ENCODE measurements at places on chromosomes 3 and 15.

DNA sequence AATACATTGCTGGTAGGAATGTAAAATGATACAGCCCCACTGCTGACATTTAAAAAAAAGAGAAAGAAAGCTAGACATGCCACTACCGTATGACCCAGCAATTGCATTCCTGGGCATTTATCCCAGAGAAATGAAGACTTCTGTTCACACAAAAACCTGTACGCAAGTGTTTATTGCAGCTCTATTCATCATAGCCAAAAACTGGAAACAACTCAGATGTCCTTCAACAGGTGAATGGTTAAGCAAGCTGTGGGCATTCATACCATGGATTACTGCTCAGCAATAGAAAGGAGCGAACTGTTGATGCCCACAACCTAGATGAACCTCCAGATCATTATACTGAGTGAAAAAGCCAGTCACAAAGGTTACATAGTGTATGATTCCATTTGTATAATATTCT is 132.5 kb downstream of the MAP2K5 start:
- no peak for DNase-seq

GRCh38 chr3:20575146-20575545 is 389.1 kb upstream of the SGO1 start:
- no peak for DNase-seq

DNA sequence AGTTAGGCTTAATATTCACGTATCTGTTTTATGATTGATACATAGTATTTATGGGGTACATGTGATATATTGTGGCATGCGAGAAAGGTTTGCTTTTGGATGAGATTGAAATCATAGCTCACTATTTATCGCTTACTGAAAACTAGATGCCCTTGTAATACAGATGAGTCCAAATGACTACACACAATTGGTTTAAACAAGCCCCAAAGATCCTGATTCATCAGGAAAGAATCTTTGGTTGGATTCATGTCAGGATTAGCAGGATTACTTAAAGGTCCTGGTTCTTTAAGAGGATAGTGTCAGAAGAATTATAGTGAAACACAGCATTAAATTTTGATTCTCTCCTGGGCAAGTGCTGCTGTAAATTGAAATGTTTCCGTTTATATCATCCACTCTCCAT is 18.6 kb upstream of the AADAC start:
- DNase-seq: no peak

GRCh38 chr3:99084826-99085225 is 183.3 kb upstream of the DCBLD2 start:
- no peak for DNase-seq

GRCh38 chr3:82229397-82229796 is 468.0 kb upstream of the GBE1 start:
- no peak for DNase-seq

DNA sequence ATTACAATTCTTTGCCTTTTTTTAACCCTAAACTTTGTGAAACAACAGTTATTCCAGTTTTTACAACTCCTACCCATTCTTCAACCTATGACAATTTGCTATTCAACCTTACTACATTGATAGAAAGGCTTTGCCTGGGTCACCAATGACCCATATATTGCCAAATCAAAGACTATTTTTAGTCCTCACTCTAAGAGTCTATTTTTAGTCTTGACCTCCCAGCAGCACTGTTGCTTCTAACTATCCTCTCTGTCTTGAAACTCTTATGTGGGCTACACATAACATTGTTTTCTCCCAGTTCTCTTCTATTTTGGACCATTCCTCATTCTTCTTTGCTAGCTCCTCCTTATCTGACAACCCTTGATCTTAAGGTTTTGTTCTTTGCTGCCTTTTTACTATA is 71.4 kb downstream of the C3orf80 start:
- DNase-seq: no peak

DNA sequence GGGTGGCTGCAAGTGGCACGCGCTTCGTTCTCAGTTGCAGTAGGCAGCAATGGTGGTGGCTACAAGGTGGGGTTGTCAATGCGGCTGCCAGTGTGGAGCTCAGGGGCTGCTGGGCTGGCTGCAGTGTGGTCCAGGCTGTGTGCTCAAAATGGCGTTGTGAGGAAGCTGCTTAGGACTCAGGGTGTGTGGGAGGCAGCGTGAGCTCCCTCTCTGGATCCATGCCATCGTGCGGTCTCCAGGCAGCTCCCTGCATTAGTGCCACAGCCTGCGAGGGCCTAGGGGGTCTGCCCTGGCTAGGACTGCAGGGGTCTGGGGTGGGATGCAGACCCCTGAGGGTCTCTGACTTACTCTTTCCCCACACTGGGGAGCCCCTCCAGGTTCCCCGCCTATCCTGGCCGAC is 397.2 kb downstream of the OCA2 start:
- no peak for DNase-seq

- no peak for DNase-seq
Measured at GRCh38 chr3:73708956-73709355, 84.2 kb upstream of the PDZRN3 start.

- no peak for DNase-seq
Measured at GRCh38 chr3:6821411-6821810, 39.5 kb upstream of the GRM7 start.

- no peak for DNase-seq
Measured at GRCh38 chr3:112900113-112900512, 53.4 kb upstream of the CD200R1L start.

DNA sequence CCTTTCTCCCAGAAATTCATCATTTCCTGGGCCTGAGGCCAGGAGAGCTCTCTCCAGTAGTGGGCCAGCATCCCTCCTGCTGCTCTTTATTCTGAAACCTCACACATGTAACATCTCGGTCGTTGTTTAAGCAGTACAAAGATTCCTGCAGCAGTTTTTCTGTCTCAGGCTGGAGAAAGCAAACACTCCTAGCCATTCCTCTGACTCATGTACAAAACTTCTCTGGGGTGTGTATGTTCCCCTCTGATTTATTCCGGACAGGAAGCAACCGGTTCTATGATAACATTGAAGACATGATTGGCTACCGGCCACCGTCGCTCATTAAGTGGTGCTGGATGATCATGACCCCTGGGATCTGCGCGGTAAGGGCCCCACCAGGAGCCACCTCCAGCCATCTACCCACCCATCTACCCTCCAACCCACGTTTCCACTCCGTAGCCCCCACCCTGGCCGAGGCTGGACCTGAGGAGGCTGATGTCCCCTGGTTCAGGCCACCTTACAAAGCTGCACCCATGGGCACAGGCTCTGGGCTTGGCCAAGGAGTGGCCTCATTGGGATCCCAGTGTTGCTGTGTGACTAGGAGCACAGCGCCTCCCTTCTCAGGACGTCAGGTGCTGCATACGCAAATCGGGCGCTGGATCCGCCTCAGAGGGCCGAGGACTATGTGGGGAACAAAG is 58.6 kb upstream of the SLC6A1 start:
- no peak for DNase-seq

GRCh38 chr3:99967796-99968195 is 146.5 kb downstream of the FILIP1L start:
- DNase-seq: no peak

GRCh38 chr3:111913163-111913763 is 54.2 kb downstream of the PHLDB2 start:
- DNase-seq: no peak

DNA sequence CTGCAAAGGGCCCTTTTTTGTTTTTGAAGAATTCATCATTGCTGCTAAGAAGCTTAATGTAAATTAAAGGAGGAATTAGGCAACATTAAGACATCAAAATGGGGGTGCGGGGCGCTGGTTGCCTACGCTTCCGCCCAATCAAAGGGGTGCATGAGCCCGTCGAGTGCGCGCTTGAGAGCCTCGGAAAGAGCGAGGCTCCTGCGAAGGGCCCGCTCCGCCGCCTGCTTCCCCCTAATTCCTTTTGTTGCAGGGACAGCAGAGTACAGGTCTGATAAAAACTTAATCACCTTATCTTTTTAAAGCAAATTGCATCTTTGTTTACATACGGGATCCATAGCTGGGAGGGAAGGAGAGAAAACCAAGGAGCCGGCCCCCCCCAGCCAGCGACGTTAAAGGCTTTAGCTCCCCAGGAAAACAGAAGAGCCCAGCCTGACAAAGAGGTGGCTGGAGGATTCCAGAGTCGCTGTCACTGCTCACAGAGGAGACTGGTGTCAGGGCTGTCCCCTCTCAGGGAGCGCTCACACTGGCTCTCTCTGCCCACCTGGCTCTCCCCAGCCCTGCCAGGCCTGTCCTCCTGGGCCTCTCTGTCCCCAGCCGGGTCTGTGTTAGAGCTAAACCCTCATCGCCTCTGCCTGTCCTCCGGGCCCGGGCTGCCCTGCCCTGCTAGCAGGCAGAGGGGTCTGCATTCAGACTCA is 67.3 kb downstream of the DNAJB8 start:
- DNase-seq: no peak

- no peak for DNase-seq
Measured at GRCh38 chr15:41888662-41889253, 5.1 kb downstream of the SPTBN5 start.

- DNase-seq: no peak
Measured at GRCh38 chr3:31182661-31183060, 288.2 kb upstream of the GADL1 start.

- no peak for DNase-seq
Measured at GRCh38 chr15:25179673-25180511, 225.1 kb downstream of the SNRPN start.

DNA sequence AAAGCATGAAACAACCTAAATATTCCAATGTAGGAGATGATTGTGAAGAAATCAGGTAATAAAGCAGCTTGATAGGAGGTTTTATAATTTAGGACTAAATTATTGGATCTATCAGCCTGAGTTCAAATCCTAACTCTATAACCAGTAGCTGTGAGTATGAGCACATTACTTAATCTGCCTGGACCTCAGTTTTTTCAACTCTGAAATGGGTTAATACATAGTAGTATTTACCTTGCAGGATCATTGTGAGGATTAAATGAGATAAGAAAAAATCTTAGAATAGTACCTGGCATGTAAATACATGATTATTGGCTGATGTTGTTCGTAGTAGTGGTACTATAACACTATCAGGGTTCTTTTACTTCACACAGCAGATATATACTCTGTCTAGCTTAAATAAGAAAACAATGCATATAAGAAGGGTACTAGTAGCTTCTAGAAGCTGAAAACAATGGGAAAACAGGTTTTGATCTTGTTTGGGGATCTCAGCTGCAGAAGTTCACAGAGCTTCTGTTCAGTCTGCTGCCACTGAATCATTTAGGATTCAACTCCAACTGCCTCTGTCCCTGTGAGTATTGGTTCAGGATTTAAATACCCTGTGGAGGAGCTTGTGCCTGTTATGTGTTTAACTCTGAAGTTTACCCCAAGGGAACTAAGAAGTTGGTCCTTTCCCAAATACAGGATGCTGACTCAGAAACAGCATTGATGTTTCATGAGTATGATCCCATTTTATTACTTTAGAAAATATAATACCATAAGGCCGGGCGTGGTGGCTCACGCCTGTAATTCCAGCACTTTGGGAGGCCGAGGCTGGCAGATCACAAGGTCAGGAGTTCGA is 34.2 kb downstream of the KAT2B start:
- no peak for DNase-seq

DNA sequence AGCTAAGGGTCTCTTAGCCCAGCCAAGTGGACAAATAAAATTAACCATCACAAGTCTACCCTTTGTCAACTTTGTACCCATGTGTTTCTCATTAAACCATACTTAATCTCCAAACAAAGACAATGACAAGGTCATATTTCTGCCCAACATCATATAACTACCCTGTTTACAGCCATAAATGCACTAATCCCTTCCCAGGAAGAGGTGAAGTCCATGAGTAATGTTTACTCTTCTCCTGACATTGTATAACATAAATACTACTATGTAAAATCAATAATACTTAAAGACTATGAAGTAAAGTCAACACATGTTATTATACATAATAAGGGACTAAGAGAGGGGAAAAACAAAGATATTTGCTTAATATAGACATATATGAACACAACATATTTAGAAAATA is 38.5 kb upstream of the FAN1 start:
- DNase-seq: no peak

DNA sequence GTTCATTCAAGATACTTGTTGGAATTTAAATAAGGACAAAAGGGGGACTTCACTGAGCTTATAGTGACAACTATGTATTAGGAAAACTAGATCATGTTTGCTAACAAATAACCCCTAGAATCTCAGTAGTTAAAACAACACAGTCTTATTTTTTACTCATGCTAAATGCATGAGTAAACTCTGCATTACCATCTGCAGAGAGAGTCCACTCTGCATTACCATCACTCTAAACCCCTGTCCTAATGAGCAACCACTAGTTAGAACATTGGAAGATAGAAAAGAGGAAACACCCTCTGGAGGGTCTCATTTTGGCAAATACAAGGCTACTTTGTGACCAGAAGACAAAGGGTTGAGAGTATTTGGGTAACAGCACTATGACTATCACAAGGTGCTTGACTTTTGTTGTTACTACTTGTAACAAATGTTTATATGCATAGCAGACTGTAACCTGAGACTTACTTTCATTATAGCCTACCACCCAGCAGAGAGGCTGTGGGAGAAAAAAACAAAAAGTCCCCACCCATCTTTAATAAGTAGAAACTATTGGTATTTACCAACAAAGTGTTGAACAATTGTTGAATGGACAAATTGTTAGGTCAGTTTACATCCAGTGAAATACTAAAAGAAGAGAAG is 99.1 kb downstream of the OXSM start:
- DNase-seq: no peak

DNA sequence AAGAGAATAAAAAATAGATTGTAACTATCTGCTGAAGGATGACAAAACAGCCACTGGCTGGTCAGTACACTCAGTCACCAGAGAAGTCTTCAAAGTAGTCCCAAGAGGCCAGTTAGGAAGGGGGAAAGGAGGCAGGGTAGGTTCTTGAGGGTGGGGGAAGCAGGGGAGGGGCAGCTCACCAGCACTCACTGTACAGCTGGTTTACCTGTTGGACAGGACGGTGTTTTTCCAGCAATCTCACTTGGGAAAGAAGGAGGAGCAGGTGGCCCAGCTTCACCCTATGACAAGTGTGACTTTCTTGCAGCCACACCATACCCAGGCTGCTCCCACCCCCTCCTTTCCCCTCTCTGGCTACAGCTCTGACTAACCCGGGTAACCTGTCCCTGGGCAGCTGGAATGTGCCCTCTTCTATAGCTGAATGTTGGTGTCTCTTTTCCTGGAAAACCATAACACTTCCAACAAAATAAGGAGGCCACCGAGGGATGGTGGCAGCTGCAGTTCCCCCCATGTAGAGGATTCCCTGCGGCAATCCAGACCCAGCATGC is 203.4 kb upstream of the NSMCE3 start:
- no peak for DNase-seq

GRCh38 chr3:154182975-154183374 is 61.8 kb downstream of the ARHGEF26 start:
- no peak for DNase-seq

GRCh38 chr3:170033489-170033888 is 4.3 kb upstream of the GPR160 start:
- no peak for DNase-seq

DNA sequence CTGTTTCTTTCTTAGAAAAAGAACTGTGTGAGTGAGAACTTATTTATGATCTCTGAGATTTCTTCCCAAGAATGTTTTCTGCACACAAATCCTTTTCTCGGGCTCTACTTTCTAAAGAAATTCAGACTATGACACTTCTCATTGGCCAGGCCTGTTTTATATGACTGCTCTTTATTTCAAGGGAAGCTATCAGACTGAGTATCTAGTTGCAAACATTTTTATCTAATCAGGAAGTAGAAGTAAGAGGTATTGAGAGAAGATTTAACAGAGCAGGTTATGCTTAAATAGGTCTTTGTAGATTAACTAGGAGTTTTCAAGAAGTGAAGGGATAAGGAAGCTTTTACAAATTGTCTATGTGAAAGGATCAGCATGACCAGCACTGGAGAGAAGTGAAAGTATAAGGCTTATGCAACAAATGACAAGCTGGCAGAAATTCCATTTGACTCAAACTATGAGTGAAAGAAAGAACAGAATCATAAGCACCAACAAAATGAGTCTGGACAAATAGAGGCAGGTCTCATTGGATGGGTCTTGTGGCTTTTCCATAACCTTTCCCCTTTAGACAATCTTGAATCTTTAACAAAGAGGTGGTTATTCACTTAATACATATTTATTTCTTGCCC is 71.9 kb upstream of the CHL1 start:
- no peak for DNase-seq
